Endothelial cell (in vitro differentiated cells): ENCODE measurements at places on chromosomes 3 and 15.

DNA sequence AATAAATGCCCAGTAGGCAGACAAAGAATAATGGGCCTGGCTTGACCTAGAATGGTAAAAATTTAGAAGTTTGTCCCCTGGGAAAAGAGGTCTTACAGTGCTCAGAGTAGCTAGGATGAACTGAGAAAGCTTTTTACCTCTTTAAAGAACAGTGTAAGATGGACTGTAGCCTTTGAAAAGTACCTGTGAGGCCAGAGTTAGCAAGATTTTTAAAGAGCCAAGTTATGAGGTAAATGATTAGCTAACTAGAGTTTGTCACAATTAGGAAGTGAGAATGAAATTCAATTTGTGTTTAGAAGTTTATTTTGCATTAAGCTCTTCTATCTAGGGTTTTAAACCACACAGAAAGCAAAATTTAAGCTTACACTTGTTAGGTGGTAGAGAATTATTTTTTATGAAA is 480.9 kb downstream of the ZIC1 start:
- H3K27ac ChIP-seq: no peak overlapping the region
- no peak overlapping the region for H3K4me3 ChIP-seq
- H3K36me3 ChIP-seq: no peaks in the 10 kb centered on the region

GRCh38 chr15:34754171-34754601 is 612 bp downstream of the GJD2 start:
- no peak overlapping the region for H3K27ac ChIP-seq
- peaks cover 16% of the 10 kb centered on the region for H3K4me1 ChIP-seq
- DNase-seq: no peak
- no peaks in the 10 kb centered on the region for H3K36me3 ChIP-seq
- peaks cover 3% of the 10 kb centered on the region for H3K27me3 ChIP-seq

GRCh38 chr3:149545049-149545448 is 70.6 kb downstream of the TM4SF4 start:
- no peak for DNase-seq
- no peak overlapping the region for H3K27ac ChIP-seq
- peaks cover 21% of the 10 kb centered on the region for H3K27me3 ChIP-seq
- H3K4me3 ChIP-seq: peak overlapping the region; percentile 19
- H3K36me3 ChIP-seq: peaks cover 43% of the 10 kb centered on the region

DNA sequence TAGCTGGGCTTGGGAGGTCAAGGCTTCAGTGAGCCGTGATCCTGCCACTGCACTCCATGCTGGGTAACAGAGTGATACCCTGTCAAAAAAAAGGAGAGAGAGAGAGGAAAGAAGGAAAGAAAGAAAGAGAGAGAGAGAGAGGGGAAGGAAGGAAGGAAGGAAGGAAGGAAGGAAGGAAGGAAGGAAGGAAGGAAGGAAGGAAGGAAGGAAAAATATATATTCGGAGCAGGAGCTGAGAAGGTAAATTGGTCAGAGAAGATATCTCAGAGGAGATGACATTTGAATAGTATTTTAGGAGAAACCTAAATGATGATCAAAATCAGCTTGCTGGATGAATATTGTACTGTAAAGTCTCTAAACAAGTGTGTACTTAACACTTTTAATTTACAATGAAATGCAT is 633.1 kb downstream of the ZPLD1 start:
- DNase-seq: no peak
- H3K4me3 ChIP-seq: no peak overlapping the region
- no peaks in the 10 kb centered on the region for H3K36me3 ChIP-seq
- no peak overlapping the region for H3K27ac ChIP-seq
- no peaks in the 10 kb centered on the region for H3K4me1 ChIP-seq

- H3K27me3 ChIP-seq: peaks cover 3% of the 10 kb centered on the region
- H3K36me3 ChIP-seq: peaks cover 12% of the 10 kb centered on the region
- DNase-seq: no peak
- H3K4me1 ChIP-seq: peaks cover 1% of the 10 kb centered on the region
- H3K4me3 ChIP-seq: no peak overlapping the region
- H3K27ac ChIP-seq: no peak overlapping the region
Measured at GRCh38 chr15:89309993-89310392, 24.6 kb downstream of the POLG start.

DNA sequence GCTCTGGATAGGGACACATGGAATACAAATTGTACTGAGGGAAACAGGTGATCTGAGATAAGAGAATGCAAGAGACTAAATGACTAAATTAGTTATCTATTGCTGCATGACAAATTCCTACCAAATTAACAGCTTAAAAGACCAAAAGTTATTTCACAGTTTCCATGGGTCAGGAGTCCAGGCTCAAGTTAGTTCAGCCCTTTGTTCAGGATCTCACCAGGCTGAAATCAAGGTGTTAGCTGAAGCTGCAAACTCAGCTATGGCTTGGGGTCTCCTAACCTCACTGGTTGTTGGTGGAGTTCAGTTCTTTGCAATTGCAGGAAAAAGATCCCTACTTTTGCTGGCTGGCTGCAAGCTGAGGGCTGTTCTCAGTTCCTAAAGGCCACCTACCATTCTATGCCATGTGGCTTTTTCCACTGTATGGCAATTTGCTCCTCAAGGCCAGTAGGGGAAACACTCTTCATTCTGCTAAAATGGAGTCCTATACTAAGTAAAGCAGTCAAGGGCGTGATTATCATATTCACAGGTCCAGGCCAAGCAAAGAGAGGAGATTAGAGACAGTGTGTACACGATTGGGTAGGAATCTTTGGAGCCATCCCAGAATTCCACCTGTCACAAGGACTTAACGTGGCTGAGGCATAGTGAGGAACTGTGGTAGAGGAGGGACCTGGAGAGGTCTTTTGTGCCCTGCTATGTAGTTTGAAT is 53.7 kb downstream of the THRB start:
- no peak overlapping the region for H3K4me3 ChIP-seq
- no peaks in the 10 kb centered on the region for H3K27me3 ChIP-seq
- no peaks in the 10 kb centered on the region for H3K36me3 ChIP-seq
- no peak for DNase-seq
- H3K27ac ChIP-seq: no peak overlapping the region

DNA sequence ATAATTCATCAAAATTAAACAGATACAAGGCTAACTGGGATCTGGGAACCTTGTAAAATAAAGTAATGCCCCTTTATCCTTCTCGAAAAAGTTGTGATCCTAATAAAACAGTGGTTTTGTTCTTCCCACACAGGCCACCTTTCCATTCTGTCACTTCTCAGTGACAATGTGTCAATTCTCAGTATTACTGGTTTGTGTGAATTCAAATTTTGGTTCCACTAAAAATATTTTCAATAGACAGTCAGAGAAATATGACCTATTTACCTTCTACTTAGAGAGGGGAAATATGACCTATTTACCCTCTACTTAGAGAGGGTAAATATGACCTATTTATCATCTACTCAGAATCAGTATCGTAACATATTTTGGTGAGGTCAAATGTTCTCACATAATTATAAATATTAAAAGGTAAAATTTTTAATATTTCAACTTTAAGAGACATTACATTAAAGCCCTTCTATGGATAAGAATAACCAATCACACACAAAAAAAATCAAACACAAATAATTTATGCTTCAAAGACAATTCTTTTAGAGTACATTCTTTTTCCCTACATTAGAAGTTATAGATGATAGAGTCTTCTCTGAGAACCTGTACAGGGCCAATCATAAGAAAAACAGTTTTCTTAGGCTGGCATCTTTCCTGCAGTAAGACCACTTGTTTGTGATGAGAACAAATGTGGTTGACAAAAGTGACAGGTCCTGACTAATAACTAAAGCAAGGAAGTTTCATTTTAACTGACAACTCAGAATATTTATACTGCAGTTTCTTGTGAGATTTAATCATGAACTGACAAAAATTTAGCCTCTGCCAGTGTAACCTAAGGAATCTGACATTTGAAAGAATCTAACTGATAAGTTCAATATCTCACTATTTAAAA is 323.3 kb downstream of the DIPK2A start:
- H3K4me1 ChIP-seq: no peaks in the 10 kb centered on the region
- H3K27ac ChIP-seq: no peak overlapping the region
- no peak overlapping the region for H3K4me3 ChIP-seq
- no peaks in the 10 kb centered on the region for H3K36me3 ChIP-seq
- no peak for DNase-seq

GRCh38 chr15:81194723-81195122 is 2.0 kb upstream of the IL16 start:
- no peak for DNase-seq
- H3K4me1 ChIP-seq: peaks cover 5% of the 10 kb centered on the region
- peaks cover 3% of the 10 kb centered on the region for H3K36me3 ChIP-seq
- H3K4me3 ChIP-seq: no peak overlapping the region

DNA sequence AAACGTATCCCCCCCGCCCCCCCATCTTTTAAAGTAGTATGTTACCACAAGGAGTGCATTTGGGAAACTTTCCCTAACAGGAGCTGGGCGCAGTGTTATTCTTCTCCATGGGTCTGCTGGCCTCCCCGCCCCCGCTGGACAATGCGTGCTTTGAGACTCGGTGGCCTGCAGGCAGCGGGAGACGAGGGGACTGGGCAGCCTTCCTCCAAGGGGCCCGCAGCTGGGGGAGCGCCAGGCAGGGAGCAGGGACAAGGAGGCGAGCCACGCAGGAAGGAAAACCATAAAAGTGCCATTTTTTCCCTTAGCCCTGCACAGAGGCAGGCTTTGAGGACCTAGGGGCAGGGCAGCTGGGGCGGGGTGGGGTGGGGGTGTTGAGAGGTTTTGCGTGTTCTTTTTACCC is 14.1 kb downstream of the SOX2 start:
- peaks cover 24% of the 10 kb centered on the region for H3K4me1 ChIP-seq
- no peak overlapping the region for H3K4me3 ChIP-seq
- DNase-seq: no peak
- H3K27me3 ChIP-seq: peaks cover 33% of the 10 kb centered on the region
- peaks cover 3% of the 10 kb centered on the region for H3K36me3 ChIP-seq

DNA sequence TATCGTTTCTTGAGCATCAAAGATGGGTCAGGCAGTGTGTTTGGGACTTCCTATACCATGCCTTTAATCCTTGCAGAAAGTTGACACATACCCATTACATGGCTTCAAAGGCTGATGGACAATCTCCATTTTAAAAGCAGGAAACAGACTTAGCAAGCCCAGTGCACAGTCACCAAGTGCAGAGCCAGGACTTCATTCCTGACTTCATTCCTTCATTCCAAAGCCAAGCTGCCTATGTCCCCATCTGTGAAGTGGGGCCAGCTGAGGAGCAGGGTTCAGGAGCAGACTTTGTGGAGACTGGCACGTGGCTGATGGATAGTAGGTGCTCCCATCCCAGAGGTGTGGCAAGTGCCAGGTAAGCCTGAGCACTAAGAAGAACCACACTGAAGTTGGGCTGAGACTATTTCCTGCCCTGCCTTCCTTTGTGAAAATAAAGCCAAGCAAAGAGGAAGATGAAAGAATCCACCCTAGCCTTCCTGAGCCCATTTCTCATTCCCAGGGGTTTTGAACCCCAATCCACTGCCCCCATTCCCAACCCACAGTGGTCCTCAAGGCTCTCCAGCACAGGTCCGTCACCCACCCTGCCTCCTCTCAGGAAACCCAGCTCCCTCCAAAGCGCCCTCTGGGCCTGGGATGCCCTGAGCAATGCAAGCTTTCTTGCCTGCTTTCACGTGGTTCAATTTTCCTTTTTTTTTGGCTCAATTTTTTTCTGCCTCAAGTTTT is 1.8 kb downstream of the CX3CR1 start:
- peaks cover 7% of the 10 kb centered on the region for H3K27me3 ChIP-seq
- H3K4me3 ChIP-seq: peak overlapping the region; percentile 42
- no peak overlapping the region for H3K27ac ChIP-seq
- no peaks in the 10 kb centered on the region for H3K36me3 ChIP-seq
- H3K4me1 ChIP-seq: peaks cover 36% of the 10 kb centered on the region

DNA sequence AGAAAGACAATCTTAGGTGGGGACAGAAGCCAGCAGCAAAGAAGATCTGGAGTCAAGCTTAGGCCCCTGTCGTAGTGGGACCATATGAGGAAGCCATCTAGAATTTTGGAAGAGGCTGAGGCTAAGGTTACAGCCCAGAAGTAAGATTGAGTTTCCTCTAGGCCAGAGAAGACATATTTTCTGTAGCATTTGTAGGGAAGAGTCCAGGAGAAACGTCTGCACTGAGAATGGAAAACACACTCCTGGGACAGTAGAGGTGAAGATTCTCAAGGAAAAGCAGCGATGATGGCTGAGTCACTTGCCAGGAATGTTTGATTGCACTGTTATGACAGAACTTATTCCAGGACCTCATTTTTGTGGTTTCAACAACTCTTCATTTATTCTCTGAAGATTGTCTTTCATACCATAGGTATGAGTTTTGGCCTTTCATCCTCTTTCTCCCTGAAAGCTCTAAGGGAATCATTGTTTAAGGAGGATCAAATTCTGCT is 107.2 kb downstream of the GTPBP8 start:
- H3K27ac ChIP-seq: no peak overlapping the region
- DNase-seq: no peak
- H3K4me3 ChIP-seq: no peak overlapping the region
- no peaks in the 10 kb centered on the region for H3K36me3 ChIP-seq
- H3K4me1 ChIP-seq: no peaks in the 10 kb centered on the region

DNA sequence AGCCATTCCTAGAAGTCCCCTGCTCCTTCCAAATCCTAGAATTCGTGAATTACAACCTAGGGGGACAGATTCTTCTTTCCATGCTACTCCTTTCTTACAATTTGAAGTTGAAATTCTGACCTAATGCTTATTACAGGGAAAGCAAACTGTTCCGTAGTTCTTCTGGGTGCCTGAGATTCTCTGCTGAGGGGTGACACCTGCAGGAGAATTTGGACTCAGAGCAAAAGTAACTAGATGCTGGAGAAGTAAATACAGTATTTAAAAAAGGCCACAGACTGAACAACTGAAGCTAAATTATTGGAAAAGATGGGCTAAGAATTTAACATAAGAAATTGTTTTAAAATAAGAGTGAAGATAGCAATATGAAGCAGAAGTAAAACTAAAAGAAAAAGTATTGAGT is 37.9 kb downstream of the ACAD9 start:
- no peak overlapping the region for H3K27ac ChIP-seq
- no peaks in the 10 kb centered on the region for H3K4me1 ChIP-seq
- no peak for DNase-seq
- H3K36me3 ChIP-seq: peaks cover 74% of the 10 kb centered on the region

GRCh38 chr3:71413572-71413971 is 170.0 kb downstream of the FOXP1 start:
- H3K4me1 ChIP-seq: peaks cover 24% of the 10 kb centered on the region
- H3K27ac ChIP-seq: peak overlapping the region; percentile 59
- H3K27me3 ChIP-seq: no peaks in the 10 kb centered on the region

DNA sequence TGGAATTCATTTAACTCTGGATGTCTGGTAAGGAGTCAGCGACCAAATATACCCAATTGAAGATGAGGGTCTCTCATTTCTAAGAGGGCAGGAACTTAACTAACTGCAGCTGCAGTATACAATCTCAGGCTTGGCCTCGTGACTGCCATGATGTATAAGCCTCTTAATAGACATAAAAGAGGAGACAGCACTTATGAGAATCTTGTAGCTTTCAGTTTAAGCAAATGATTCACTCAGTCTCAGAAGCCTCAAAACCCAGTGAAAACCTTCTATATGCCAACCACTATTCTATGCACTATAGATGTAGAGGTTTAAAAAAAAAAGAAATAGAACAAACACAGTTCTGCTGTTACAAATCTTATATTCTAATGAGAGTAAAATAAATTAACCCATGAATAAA is 513.9 kb downstream of the TBL1XR1 start:
- peaks cover 2% of the 10 kb centered on the region for H3K27me3 ChIP-seq
- no peak overlapping the region for H3K4me3 ChIP-seq
- H3K4me1 ChIP-seq: no peaks in the 10 kb centered on the region
- H3K27ac ChIP-seq: no peak overlapping the region
- H3K36me3 ChIP-seq: peaks cover 4% of the 10 kb centered on the region
- no peak for DNase-seq
